Fibroblast of skin of left biceps (primary cell): ENCODE measurements at places on chromosomes 7 and 10.

DNA sequence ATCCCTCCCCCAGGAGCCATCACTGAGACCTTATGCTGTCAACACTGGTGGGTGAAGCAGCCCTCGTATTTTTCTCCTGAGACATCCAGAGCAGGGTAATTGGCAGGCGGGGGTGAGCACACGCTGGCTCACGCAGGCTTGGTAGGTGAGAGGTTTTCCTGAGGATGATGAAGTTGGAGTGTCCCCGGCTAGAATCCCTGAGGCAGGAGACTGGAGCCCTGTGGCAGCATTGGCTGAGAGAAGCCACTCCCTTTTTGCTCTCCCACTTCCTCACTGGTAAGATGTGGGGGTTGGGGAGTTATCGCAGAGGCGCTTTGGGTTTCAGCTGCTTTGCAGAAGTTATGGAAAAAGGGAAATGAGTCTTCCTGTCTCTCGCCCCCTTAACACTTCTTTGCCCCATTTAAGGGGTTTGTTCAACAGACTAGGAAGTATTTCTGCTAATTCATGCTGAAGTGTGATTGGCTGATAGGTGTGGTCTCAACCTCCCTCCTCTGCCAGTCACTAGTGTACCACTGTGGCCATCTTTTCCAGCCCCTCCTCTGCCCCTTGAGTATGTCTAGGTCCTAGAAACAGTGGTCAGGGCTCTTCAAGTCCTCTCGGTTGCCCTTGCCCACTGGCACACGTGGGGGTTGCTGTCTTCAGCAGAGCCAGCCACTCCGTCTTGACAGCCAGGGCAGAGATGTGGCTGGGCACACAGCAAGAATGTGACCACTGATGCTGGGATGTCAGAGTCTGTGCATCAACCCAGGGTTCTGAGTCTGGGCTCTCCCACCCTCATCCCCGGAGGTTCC, 5.7 kb downstream of the ARPC1B start:
- DNase-seq = no peak

DNA sequence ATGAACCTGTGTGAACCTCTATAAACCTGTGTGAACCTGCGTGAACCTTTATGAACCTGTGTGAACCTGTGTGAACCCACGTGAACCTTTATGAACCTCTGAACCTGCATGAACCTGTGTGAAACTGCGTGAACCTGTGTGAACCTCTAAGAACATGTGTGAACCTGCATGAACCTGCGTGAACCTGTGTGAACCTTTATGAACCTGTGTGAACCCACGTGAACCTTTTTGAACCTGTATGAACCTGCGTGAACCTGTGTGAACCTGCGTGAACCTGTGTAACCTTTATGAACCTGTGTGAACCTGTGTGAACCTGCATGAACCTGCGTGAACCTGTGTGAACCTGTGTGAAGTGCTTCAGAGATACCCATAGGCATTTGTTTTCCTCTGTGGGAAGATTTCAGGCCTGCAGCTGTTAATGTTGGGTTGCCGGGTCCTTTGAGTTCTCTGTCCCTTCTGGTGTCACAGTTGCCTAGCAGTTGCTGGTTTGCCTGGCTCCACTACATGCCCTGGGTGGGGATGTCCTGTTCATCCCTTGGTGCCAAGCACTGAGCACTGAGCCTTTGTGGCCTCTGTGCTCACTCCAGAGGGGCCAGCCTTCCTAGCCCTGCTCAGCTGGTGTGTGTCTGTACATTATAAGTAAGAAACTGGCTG, 97.9 kb downstream of the DOCK1 start:
- DNase-seq = no peak

DNA sequence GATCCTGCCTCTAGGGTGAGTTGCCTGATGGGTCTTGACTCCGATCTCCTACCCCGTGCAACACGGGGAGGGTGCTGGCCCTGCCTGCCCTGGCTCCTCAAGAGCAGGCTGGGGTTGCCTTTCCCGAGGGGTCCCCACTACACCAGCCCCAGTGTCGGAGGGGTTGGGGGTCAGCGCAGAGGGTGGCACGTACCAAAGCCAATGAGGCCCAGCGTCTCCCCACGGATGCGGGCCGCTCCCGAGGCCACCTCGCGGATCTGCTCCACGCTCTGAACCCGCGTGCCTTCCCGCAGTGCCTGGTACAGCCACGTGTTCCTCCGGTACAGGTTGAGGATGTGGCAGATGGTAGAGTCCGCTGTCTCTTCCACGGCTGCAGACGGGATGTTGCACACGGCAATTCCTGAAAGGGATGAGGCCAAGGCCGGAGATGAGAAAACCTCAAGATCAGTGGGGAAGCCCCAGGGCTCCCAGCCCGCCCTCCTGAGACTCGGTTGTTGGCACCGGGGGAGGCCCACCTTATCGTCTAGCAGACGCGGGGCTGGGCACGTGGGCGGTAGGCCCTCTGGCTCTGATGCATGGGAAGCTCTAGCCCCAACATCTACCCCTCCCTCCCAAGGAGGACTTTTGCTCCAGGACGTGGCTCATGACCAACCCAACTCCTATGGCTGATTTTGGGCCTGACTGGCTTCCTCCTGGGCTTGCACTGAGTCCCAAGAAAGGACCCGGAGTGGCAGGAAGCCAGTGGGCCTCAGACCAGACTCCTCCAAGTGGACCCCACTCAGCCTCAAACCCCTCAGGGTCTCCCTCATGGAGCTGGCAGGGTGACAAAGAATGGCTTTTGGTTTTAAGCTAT, 56.1 kb downstream of the ZRANB1 start:
- DNase-seq = no peak

DNA sequence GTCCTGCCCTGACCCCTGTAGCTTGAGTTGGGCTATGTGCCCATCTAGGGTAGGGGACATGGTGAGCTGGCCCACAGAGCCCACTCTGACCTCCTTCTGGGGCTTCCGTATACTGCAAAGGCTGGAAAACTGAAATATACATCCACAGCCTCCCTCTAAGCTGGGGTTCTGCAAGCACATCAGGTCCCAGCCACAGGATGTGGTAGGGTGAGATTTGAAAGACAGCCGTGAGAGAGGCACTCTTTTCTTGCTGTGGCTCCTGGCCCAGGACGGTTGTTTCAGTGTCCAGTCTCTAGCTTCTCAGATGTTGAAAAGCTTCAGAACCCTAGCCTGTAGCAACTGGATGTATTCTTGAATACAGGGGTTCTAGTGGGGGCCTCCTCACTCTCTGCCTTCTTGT, 60.1 kb upstream of the ADRB1 start:
- no peak for DNase-seq

GRCh38 chr7:49166441-49166840, 242.1 kb downstream of the CDC14C start:
- no peak for DNase-seq

DNA sequence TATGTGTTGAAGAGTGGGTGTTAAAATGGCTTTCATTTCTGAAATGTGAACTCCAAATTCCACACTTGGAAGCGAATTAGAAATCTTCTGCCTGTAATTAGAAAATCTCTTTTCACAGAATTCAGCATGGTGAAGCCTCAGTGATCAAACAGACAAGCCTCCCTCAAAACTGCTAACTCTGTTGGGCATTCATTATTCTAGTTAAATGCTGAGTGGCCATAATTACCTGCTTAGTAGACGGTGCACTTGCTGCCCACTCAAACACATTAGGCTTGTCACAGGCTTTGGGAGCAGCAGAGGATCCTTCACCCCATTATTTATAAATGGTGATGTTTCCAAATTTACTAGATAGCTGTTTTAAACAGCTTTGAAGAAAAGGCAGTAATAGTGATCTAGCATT, 177.2 kb upstream of the PCLO start:
- no peak for DNase-seq

GRCh38 chr7:127715901-127716300, 63.9 kb downstream of the SND1 start:
- DNase-seq = peak; percentile 29

DNA sequence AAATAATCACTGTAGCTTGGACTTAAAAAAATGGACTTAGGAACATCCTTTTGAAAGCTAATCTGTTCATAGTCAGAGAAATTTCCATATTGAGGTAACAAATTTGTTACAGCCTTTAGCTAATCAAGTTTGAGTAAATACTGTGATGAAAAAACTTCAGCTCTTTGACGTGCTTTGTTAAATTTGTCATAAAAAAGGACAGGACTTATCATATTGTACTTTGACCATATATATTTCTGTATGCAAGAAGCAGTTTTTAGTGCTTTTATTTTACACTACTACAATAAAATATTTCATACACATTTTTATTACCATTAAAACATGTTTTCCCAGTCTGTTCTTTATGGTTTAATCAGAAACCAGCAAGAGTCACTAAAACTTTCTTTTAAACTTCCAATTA, 14.5 kb upstream of the CYCS start:
- DNase-seq = no peak

GRCh38 chr7:112365551-112365950, 84.7 kb upstream of the IFRD1 start:
- DNase-seq = no peak

GRCh38 chr10:43774234-43774769, 125.6 kb upstream of the ZNF32 start:
- no peak for DNase-seq

DNA sequence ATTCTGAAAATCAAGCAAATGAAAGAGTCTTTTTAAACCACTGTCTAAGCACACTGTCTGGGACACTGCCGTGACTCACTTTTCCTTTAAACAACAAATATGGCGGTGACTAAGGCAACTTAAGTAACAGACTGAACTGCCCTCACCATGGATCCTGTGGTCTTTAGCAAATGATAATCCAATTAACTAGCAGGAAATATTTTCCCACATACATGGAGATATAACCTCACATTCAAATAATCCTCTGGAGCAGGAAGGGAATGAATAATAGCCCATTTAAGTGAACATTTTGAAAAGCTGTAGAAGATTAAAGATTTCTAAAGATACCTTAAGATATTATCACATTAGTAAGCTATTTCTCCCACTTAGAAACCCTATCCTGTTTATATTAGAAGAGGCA, 40.3 kb upstream of the LRRC17 start:
- DNase-seq = peak; percentile 69

- no peak for DNase-seq
Observed at GRCh38 chr7:111091593-111092358, 849 bp downstream of the LRRN3 start.

- DNase-seq = no peak
Observed at GRCh38 chr7:77475181-77475580, 59.0 kb upstream of the GSAP start.

GRCh38 chr7:88072715-88073055, 138.6 kb downstream of the ADAM22 start:
- DNase-seq = no peak

DNA sequence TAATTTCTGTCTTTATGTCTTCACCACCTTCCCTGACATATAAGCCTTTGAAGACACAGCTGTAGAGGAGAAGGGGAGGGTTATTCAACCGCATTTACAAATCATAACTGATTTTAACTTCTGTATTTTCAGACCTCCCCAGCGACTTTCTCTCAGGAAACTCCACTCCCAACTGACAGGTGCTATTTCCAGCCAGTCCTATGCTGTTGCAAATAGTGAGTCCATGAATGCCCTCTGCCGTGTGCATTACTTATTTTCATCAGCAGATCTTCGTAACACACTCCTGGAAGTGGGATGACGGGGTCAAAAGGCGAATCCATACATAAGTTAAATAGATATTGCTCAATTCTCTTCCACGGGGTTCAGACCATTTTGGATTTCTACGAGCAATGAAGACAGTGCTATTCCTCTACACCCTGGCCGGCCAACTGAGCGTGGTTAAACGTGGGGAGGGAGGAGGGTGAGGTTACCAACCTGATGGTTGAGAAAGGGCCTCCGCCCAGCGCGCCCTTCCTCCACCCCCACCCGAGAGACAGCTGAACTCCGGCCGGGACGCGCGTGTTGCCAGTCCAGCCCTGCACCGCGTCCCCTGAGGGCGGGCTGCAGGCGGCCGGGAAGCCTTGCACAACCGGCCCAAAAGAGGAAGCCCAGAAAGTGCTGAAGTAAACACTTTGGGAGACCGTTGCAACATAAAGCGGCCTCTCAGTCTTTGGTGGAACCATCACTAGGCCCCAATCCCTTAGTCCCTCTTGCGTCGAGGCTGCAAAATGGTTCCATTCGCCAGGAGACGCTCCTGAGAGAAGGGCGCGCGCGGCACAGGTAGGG, at the start of gene APBB1IP:
Gene APBB1IP (plus strand): TSS at position 705 of the 825 bp plus-strand sequence. CDS start 53,986 bp downstream, outside the sequence.
- DNase-seq = no peak

GRCh38 chr7:116578526-116578925, 53.7 kb downstream of the CAV1 start:
- no peak for DNase-seq

DNA sequence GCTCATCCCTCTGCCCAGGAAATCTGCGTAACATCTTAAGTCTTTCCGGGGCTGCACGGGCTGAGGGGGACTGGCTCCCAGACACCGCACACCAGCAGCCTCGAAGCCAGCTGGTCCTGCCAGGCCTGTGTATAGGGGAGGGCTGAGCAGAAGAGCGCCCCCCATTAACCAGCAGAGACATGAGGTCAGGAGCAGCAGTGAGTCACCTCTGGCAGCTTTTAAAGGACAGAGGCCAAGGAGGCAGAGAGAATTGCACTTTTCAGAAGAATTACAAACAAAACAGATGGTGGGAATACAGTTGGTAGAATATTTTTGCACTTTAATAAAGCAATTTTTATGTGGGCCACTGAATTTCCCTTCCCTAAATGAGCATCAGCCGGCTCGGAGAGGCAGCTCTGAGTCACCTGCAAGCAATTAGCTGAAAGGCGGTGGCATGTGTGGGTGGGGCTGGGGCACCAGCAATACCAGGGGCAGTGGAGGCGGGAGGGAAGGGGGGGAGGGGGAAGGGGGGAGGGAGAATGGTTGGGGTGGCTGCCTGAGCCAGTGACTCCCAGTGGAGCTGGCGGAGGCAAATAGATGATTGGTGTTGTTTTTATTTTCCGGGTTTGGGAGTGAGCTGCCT, 39.1 kb downstream of the GOLGA7B start:
- no peak for DNase-seq

GRCh38 chr10:103669243-103669929, 175.9 kb downstream of the NEURL1 start:
- DNase-seq = no peak

GRCh38 chr7:4760952-4761351, 14.5 kb upstream of the AP5Z1 start:
- DNase-seq = no peak

DNA sequence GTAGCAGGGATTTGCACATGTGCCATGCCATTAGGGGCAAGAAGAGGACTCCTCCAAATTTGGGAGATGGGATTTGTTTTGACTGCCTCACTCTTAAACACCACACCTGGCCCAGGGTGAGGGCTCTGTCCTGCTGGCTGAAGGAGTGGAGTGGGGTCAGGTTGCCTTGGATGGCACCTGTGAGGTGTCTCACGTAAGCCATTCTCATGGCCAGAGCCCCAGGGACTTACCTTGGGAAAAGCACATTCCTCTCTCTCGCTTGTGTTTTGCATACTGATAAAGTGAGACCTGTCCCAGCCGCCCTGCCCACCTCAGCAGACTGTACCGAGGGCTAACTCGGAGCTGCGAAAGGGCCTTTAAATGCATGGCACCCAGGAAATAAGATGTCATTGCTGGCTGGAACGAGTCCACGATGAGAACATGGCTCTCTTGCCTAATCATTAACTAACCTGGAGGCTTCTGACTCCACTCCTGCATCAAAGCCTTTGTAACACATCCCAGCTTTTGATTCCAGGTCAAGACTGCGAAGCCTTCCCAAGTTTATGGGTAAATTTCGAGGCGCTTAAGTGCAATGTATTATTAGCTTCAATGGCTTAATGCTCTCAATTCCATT, 184.0 kb upstream of the RNF32 start:
- no peak for DNase-seq
